ENCODE measurements at places on chromosomes 11 and 22.
A peak's percentile ranks its signal among the peaks of the same experiment; 100 is the strongest.

- no peak for DNase-seq
Observed at GRCh38 chr11:19615341-19616183, 97.1 kb upstream of the NAV2 start.

DNA sequence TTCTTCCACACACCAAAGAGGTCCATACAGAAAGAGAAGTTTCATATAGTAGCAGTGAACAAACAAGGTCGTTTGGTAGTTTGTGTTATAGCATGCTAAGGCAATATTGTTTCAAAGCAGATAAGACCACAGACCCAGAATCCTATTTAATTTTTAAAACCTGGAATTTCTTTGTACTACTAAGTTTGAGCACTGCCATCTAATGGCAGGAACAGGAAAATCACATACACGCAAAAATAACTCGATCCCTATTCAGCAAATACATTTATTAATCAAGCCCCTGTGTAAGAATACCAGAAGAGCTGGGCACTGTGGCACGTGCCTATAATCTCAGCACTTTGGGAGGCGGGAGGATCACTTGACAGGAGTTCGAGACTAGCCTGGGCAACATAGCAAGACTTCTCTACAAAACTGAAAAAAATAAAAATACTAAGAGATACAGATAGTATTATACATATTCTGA lies 2.9 kb upstream of the BTBD10 start:
- no peak for DNase-seq

- peak; percentile 43 for DNase-seq
Observed at GRCh38 chr22:20577549-20577975, 70.2 kb downstream of the MED15 start.

- no peak for DNase-seq
Observed at GRCh38 chr11:44559207-44559939, 6.1 kb upstream of the CD82 start.

GRCh38 chr11:12176410-12176809 lies 66.0 kb downstream of the MICAL2 start:
- no peak for DNase-seq

DNA sequence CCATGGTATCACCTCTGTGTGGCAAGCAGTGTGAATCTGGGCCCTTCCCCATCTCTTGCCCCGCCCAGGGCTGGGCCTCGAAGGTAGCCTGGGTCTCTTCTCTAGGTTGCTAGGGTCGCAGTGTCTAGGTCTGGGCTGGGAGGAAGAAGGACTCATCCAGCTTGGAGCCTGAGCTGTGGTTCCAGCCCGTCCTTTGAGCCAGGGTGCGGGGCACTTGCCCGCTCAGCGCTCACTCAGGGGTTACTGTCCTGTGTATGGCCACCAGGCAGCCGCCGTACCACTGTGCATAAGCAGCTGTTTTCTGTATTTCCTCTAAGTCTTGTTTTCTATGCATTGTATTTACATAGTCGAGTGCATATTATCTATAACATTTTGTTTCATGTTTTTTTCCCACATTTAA lies 160.9 kb downstream of the TBC1D22A start:
- DNase-seq: no peak

GRCh38 chr11:69127081-69127850 lies 28.5 kb upstream of the SMIM38 start:
- no peak for DNase-seq

DNA sequence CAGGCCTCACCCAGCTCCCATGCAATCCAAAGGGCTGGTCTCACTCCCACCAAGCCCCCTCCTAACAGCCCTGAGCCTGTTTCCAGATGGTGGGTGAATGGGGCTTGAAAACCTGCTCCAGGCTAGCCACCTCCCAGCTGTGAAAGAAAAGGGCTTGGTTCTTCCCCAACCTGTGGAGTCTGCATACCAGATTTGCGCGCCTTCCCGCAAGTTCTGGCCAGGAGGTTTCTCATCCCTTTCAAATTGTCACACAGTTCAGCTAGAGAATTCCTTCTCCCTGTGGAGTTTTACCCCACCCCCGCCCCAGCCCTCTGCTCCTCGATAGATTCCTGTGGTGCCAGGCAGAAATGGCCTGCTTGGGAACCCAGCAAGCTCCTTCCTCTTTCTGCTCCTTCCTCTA lies 734.6 kb upstream of the FAT3 start:
- DNase-seq: no peak

GRCh38 chr11:85791409-85791990 lies 19.4 kb downstream of the SYTL2 start:
- no peak for DNase-seq

GRCh38 chr11:131909426-131910177 lies 539.2 kb downstream of the NTM start:
- no peak for DNase-seq

DNA sequence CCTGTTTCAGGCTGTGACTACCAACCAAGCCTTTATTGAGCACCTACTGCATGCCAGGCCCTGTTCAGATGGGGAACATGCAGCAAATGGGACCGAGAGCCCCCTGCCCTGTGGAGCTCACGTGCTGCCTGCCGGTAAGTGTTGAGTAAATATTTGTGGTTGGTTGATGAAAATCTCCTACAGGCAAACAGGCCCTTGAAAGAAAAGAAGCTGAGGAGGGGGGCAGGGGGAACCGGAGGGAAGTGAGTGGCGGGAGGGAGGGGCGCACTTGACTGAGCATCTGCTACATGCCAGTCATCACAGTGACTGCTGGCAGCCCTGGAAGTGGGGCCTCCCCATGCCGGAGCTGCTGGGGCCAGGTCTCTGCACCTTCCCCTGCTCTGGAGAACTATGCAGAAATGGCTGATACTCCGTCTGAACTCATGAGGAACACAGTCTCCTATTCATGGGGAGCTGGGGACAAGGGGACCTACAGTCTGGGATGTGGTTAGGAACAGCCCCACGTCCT lies 34.2 kb downstream of the MACROD1 start:
- no peak for DNase-seq

DNA sequence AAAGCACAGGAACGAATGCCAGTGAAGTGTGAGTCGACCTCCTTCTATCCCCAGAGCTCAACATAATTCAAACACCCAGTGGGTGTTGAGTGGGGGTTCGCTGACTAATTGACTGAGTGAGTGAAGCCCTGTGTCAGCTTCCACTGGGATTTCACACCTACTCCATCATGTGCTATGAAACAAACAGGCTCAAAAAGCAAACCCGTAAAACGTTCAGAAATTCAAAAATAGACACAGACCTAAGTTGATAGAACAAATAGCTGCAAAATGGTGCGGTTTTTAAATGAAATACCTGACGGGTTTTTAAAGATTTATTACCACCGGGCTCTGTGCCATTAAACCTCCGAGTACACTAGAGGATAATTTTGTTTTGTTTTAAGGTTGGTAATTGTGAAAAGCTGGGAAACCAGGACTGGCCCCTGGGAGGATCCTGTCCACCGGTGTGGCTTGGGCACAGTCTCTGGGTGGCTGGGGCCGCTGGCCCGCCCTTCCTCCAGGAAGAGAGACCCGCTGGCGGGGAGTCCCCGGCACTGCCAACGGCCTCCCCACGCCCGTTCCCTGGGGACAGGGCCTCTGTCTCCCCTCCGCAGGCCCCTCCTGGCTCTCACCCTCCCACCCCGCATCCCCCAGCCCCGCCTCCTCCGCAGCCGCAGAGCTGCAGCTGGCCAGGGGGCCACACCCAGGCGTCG lies 13.6 kb downstream of the KCNJ5 start:
- DNase-seq: no peak

DNA sequence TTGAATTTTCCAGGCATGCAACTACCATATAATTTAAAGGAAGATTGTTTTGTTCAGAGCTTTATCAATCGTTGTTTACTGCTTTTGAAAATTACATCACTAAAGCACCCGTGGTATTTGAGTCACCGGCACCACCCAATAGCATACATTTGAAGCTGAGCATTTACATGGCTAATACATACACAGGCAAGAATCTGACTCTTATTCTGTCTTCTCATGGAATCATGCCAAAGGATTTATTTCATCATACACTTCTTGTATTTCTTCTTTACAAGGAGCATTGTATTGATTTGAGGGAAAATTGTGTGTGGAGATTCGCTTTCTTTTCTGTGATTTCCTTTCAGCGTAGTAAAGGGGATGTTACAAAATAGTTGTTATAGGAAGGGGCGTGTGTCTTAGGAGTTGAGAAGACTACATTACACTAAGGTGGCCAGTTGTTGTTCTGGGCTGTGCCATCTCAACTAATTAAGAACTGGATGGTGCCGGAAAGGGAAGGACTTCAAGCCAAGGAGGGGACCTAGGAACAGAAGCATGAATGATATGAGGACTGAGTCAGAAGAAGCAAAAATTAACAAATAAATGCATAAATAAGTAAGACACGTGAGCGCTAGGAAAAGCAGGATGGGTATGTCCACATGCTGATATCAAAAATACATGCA lies 12.9 kb upstream of the CD3E start:
- DNase-seq: no peak

GRCh38 chr11:69746752-69747742 lies 28.1 kb downstream of the FGF4 start:
- DNase-seq: no peak

All from liver (tissue), 10 donors.